ENCODE measurements at places on chromosomes 1 and 21. TPM values are rescaled to one million over a fixed set of nuclear protein-coding genes. Genes with fewer than 3 reads are reported as not detected.

GRCh38 chr1:50970931-50971582 lies 1.0 kb downstream of the CDKN2C start:
- no peak for DNase-seq

GRCh38 chr1:193448682-193449461 lies 262.5 kb upstream of the B3GALT2 start:
- peak; percentile 42 for DNase-seq

Gene KCNE2
- not detected for total RNA-seq

GRCh38 chr1:236484310-236484971 lies 39.3 kb upstream of the LGALS8 start:
- no peak for DNase-seq

- DNase-seq: no peak
These were observed 221.9 kb downstream of the TNR start for GRCh38 chr1:175521249-175522040.

All from natural killer cell (primary cell).